ENCODE measurements at places on chromosomes 5 and 9.

DNA sequence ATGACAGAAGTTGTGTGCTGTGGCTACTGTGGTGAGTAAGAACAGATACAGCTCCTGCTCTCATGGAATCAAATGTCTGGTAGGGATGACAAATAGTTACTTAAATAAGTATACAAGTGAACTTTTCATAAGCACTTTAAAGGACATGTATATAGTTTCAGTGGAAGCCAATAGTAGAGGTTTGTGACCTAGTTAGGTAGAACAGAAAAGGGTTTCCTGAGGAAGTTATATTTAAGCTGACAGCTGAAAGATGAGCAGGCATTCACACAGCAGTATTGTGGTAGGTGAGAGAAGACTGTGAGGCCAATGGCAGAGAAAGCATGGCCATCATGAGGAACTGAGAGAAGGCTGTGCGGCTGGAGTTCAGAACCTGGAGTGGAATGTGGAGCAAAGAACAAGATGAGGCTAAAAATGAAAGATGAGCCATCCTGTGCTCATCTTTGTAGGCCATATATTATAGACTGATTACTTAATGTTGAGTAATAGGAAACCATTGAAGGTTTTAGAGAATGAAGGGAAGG lies 15.4 kb downstream of the FAM174A start:
- DNase-seq: no peak

- no peak for DNase-seq
These were observed 488 bp downstream of the SKIC3 start for GRCh38 chr5:95554331-95554646.

GRCh38 chr5:67875601-67876000 lies 340.0 kb upstream of the PIK3R1 start:
- no peak for DNase-seq

DNA sequence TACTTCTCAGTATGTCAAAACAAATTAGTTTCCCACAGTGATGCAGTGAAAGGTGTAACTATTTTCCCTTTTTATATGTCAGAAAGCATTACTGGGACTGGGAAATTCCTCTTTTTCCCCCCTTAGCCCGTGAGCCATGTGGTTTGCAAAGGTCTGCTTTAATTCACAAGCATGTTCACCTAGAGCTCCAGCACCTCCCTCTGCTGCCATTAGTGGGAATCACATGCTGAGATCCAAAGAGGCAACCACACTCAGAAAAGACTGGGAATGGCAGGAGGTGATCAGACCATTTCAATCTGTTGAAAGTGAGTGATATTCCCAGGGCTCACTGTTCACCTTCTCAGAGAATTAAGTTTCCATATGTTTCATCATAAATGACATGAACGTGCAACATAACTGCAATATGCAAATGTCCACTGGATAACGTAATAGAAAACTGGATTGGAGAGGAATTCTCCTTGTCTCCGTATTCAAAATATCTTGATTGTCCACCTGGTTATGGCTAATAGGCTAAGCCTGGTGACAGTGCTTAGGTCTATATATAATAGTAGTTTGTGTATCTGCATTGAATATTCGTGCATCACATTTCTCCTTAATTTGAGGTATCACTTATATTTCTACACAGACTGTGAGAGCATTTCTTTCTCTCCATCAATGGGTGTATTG lies 703.5 kb upstream of the WWC1 start:
- DNase-seq: no peak

GRCh38 chr9:28456861-28457260 lies 883.6 kb upstream of the C9orf72 start:
- no peak for DNase-seq
